Prostate gland (tissue), 2 donors: ENCODE measurements at places on chromosomes 12 and 14.

- no peak overlapping the region for H3K4me3 ChIP-seq
- no peak for DNase-seq
- H3K27me3 ChIP-seq: no peaks in the 10 kb centered on the region
- H3K27ac ChIP-seq: no peak overlapping the region
- H3K36me3 ChIP-seq: no peaks in the 10 kb centered on the region
- H3K4me1 ChIP-seq: no peaks in the 10 kb centered on the region
Observed at GRCh38 chr12:100359248-100359647, 2.4 kb downstream of the SLC17A8 start.

GRCh38 chr14:102177161-102177560 lies 37.5 kb downstream of the WDR20 start:
- H3K4me3 ChIP-seq: no peak overlapping the region
- H3K27ac ChIP-seq: no peak overlapping the region
- no peaks in the 10 kb centered on the region for H3K4me1 ChIP-seq
- DNase-seq: no peak
- H3K27me3 ChIP-seq: no peaks in the 10 kb centered on the region
- H3K36me3 ChIP-seq: no peaks in the 10 kb centered on the region

GRCh38 chr14:23561873-23562821 lies 5.4 kb downstream of the AP1G2 start:
- H3K27me3 ChIP-seq: no peaks in the 10 kb centered on the region
- H3K27ac ChIP-seq: no peak overlapping the region
- H3K4me3 ChIP-seq: no peak overlapping the region
- no peak for DNase-seq

DNA sequence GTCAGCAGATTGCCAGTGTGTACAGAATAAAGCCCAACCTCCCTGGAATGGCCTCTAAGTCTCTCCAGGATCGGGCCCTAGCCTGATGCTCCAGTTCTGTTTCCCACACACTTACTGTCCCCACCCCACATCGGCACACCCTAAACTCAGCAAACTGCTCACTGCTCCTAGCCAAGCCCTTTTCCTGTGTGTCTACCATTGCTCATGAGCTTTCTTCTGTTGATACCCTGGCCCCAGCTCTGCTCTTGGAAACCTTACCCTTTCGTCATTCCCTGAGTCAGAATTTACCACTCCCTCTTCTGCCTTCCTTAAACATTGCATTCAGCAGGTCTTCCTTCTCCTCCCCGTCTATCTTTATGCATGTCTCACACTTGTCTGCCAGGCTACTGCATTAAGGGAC lies 158.9 kb downstream of the TMX1 start:
- peaks cover 6% of the 10 kb centered on the region for H3K4me1 ChIP-seq
- H3K27ac ChIP-seq: no peak overlapping the region
- no peak overlapping the region for H3K4me3 ChIP-seq
- DNase-seq: no peak

DNA sequence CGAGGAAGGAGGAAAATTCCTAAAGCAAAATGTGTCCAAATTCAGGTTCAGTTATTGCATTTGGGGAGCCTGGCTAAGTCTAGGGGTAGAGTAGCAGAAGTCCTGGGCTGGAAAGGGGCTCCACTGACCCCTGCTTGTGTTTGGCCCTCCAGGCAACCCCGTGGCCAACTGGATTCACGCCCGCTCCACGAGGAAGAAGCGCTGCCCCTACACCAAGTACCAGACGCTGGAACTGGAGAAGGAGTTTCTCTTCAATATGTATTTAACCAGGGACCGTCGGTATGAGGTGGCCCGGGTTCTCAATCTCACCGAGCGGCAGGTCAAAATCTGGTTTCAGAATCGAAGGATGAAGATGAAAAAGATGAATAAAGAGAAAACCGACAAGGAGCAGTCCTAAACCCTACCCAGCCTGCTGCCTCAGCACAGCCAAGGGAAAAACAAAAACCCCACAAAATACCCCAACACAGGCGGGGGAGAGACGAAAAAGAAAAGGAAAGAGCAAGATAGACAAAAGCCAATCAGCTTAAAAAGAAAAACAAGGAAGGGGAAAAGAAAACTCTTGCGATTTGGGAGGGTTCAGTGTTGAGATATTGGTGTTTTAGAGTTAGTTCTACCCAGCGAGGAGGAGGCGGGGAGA lies 2.4 kb downstream of the HOXC9 start:
- peaks cover 86% of the 10 kb centered on the region for H3K27me3 ChIP-seq
- H3K36me3 ChIP-seq: no peaks in the 10 kb centered on the region
- H3K27ac ChIP-seq: no peak overlapping the region
- H3K4me3 ChIP-seq: no peak overlapping the region

DNA sequence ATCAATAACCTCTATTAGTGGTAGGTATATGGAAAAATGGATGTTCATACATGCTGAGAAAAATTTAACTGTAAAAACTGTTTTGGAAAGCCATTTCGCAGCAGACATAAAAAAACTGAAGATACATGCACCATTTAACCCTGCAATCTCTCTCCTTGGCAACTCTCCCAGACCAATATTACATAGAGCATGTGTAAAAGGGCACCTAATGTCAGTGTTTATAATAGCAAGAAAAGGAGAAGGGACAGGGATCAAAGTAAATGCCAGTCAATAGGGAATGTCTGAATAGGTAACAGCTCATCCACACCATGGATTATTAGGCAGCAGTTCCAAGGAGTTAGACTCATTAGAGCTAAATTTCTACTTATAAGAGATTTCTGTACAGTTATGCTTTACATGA lies 77.2 kb downstream of the BTG1 start:
- no peaks in the 10 kb centered on the region for H3K4me1 ChIP-seq
- H3K27ac ChIP-seq: no peak overlapping the region
- H3K4me3 ChIP-seq: no peak overlapping the region
- no peak for DNase-seq
- H3K36me3 ChIP-seq: no peaks in the 10 kb centered on the region

- no peaks in the 10 kb centered on the region for H3K4me1 ChIP-seq
- H3K27me3 ChIP-seq: no peaks in the 10 kb centered on the region
- DNase-seq: no peak
- no peak overlapping the region for H3K27ac ChIP-seq
- no peaks in the 10 kb centered on the region for H3K36me3 ChIP-seq
Observed at GRCh38 chr12:105272152-105272551, 36.2 kb upstream of the APPL2 start.

- no peak overlapping the region for H3K4me3 ChIP-seq
- DNase-seq: no peak
- no peaks in the 10 kb centered on the region for H3K27me3 ChIP-seq
- H3K4me1 ChIP-seq: no peaks in the 10 kb centered on the region
- no peak overlapping the region for H3K27ac ChIP-seq
- no peaks in the 10 kb centered on the region for H3K36me3 ChIP-seq
Observed at GRCh38 chr12:49230805-49231194, 34.1 kb upstream of the TUBA1C start.
